ENCODE measurements at places on chromosomes 16 and 17.

DNA sequence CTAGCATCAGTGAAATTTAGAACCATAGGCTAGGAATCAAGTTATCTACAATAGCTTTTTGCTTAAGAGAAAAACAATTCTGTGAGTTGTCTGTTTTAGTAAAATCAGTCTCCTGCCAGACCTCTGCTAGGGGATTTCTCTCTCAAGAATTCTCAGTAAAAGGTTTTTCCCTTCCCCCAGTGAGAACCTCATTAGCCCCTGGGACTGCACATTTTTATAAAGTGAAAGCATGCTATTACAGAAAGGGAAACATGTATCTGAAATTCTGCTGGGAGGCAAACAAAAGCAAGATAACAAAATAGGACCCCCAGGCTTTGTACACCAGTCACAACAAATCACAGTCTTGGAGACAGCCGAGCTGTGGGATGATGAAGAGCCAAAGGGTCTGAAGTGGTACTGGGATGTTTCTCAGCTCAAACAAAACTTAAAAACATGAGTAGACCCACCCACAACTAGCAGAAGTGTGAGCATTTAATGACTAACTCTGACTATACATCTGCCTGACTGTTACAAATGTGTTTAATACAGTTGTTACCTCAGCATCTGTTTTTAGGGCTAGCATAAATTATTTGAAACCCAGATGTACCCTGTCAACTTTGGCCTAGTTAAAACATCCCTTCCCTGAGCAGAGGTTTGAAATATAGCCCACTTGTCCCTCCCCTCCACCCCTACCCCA is 20.0 kb upstream of the GLG1 start:
- no peak for DNase-seq

- DNase-seq: no peak
Measured at GRCh38 chr16:22734368-22734767, 79.6 kb upstream of the HS3ST2 start.

DNA sequence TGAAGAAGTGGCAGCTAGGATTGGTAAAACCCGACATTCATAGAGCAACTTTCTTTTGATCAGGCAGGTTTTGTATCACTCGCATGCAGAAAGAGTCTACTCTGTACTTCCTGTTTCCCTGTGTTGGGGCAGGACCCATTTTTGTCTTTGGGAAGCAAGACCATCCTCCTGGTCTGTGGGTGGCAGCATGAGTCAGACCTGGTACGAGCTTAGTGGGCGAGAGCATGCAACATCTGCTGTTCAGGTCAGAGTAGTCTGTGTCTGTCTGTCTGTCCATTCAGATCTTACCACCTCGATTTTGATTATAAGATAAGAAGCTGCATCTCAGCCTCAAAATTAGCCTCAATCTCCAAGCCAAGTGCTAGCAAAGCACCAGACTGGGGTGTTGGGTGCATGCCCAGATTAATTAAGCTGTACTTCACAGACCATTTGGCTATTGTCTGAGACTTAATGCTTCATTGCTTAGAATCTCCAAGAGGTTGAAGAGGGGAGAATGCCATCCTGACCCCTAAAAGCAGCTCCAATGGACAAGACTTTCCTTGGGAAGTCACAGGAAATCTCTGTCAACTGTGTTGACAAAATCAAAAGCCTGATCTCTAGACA is 110.9 kb downstream of the XYLT1 start:
- peak; percentile 71 for DNase-seq

DNA sequence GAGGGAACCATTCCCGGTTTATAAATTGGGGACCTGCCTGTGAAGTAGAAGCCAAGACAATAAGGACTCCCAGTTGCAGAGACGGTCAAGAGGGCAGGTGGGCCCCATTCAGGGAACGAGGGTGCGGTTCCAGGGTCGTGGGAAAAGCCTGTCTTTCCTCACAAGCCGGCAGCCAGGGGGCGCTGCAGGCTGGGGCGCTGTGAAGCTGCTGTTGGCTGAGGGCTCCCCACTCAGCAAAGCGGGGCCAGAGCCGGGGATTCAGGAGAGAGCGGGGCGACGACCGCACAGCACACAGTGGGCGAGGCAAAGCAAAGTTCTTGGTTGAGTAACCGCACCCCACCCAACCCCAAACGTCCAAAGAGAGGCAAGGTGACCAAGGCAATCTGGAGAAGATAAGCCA is 24.9 kb downstream of the CDRT15 start:
- peak; percentile 36 for DNase-seq

GRCh38 chr17:12683299-12683698 is 17.6 kb downstream of the MYOCD start:
- DNase-seq: no peak

Measured in stimulated activated CD4-positive, alpha-beta T cell treated with anti-CD3 and anti-CD28 coated beads, Interleukin-1b, Interleukin-23, amount 100 ng/mL, for 48 hours (primary cell).